ENCODE measurements at places on chromosomes 13 and 19. TPM values are rescaled to one million over a fixed set of nuclear protein-coding genes. Genes with fewer than 3 reads are reported as not detected.

Gene SLC5A5
- total RNA-seq, result 0.73 TPM

Gene RASAL3
- 166 TPM for total RNA-seq

Gene ANGPTL8
- not detected for total RNA-seq

Gene C1QTNF9B
- not detected for total RNA-seq

Gene BRME1
- total RNA-seq, result 4.1 TPM

Gene CBLC
- not detected for total RNA-seq

Gene NECTIN2
- total RNA-seq, result 0.67 TPM

Gene NLRP5
- not detected for total RNA-seq

Gene RB1
- 55.7 TPM for total RNA-seq

Gene HNRNPL
- 611 TPM for total RNA-seq

Gene COX7A1
- not detected for total RNA-seq

Gene NCR1
- 0.80 TPM for total RNA-seq

Gene KLK15
- not detected for total RNA-seq

Gene LRRC8E
- total RNA-seq, result not detected

Gene RNF17
- not detected for total RNA-seq

Gene F10
- total RNA-seq, result not detected

Gene FCAR
- not detected for total RNA-seq

Gene PRTN3
- not detected for total RNA-seq

Gene GJB6
- 4.8 TPM for total RNA-seq

Gene MADCAM1
- 0.44 TPM for total RNA-seq

Gene CERS1
- total RNA-seq, result not detected

Gene ZNF829
- 5.5 TPM for total RNA-seq

Gene C2CD4C
- not detected for total RNA-seq

Gene GZMM
- 46.9 TPM for total RNA-seq
